GM23338 (cell line): ENCODE measurements at places on chromosomes 11 and 22.
A peak's percentile ranks its signal among the peaks of the same experiment; 100 is the strongest.

DNA sequence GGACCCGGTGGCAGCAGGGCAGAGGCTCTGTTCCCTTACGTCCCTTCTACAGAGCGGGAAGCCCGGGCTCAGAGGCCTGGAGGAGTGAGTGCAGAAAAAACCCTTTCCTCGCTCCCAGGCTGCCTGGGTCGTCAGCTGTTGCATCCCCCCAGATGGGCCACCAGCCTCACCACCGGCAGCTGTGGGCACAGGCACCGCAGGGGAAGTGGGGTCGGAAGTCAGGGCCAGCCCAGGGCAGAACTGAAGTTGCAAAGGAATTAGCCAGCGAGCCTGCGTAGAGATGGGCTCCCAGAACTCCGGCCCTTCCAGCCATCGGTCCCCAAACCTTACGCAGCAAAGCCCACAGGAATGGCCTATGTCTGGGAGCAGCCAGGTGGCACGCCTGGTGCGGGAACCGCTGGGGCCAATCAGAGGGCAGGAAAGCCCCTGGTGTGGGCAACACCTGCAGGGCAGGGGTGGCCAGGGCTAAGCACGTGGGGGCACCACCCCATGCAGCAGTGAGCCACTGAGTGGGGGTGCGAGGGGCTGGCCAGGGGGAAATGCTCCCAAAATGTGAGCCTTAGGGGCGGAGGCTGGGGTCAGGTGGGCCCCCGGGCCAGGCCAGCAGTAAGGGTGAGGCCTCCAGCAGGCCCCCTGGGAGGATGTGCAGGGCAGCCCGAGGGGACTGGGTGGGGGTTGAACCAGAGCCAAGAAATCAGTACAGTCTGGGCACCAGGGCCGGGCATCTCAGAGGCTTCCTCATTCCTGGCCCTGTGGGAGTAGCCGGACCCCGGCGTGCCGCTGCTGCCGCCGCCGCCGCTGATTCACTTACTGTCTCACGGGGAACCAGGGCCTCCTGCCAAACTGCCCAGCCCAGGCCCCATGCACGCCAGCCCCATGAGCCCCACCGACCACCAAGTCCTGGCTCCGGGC lies 58.2 kb downstream of the WNT7B start:
- DNase-seq = no peak

DNA sequence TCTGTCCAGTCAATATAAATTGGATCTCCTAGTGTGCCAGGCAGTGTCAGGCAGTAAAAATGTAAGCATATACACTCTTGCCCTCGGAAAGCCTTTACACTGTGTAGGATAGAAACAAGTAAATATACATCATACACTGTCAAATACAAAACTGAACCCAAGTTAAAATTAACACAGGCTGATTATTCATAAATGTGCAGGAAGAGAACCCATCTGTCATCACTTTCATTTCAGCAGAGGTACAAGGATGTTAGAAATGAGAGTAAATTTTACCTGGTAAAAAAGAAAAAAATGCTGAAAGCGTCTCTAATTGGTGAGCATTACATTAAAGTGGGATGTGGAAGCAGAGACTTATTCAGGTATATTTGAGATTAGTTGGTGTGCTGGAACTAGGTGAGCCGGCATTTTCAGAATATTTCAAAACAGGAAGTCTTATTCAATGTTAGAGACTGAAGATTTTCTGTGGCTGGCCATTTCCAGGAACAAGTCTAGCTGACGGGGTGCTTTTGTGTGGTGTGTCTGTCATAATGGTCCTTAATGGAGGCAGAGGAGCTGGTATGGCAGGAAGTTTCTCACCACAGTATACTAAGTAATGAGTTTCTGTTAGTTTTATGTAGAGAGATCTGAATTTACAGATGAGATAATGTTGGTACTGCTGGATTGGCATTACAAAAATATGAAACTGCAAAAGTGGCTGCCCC lies 192.6 kb downstream of the CASP12 start:
- DNase-seq = no peak

GRCh38 chr11:17021511-17021910 lies 7.3 kb upstream of the PLEKHA7 start:
- peak; percentile 65 for DNase-seq

GRCh38 chr11:45097721-45098493 lies 48.5 kb upstream of the PRDM11 start:
- peak; percentile 92 for DNase-seq
